Liver (tissue), 10 donors: ENCODE measurements at places on chromosomes 2 and 18. TPM values are rescaled to one million over a fixed set of nuclear protein-coding genes. Genes with fewer than 3 reads are reported as not detected.
A peak's percentile ranks its signal among the peaks of the same experiment; 100 is the strongest.

The NDC80 gene
- 0.08 TPM for total RNA-seq

DNA sequence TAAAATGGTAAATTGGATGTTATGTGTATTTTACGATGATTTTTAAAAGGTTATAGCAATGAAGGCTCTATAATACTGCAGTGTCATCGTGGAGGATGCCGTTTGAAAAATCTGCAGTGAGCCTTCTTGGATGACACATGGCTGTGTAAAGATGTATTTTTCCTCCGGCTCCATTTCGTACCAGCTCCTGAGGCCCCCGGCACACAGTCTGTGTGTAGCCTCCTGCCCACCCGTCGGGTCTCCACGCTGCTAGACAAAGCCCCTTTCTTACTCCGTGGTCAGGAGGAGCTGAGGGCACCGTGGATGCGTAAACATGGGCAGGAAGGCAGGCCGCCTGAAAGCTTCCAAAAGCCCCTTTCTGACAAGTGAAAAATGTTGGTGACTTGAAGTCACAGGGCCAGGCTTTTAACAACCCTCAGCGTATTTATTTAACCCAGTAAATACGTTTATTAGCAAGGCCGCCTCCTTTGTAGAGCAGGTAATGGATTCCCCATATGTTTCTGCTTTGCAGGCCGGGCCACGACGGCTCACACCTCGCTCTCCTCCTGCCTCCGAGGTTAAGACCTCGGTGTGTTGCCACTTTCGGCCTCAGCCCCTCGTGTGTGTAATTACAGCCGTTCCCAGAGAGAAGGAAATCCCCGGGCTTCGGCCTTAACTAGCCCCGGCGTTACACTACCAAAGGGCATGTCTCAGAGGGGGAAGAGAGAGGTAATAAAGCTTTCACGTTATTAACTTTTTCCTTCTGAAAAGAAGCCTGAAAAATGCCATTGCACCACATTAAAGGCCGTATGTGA, 72.8 kb downstream of the DDX1 start:
- DNase-seq: no peak

DNA sequence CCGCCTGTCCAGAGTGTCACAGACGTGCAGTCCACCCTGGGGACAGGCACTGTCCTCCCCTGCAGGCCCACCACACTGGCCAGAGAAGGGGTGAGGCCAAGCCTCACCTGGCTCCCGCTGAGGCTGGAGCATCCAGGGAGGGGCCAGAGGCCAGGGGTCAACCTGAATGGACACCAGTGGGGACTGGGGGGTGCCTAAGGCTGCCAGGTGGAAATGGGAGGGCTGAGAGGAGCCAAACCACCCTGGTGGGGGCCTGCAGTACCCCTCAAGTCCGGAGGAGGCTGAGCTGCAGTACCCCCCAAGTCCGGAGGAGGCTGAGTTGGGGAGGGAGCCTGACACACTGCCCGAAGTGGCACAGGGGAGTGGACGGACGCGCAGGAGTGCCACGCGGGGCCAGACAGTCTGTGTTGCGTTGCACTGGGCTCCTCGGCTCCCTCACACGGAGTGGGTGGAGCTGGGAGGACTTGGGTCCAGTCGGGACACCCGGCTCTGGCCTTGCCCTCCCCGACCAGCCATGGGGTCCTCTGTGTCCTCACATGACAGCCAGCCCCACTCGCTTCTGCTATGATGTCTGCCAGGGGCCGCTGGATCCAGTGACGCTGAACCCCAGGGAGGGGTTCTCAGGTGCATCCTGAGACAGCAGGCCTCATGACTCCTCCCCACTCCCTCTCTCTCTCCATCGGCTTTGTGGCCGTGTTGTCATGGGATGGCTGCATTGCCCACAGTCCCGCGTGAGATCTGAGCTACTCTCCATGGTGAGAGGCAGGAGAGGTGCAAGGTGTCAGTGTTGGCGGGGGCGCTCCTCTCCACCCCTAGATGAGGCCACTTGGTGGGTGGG, 22.3 kb upstream of the GPC1 start:
- no peak for DNase-seq

GRCh38 chr2:235146206-235146605, 194.4 kb downstream of the SH3BP4 start:
- no peak for DNase-seq

GRCh38 chr2:152036611-152037469, 62.0 kb downstream of the CACNB4 start:
- peak; percentile 61 for DNase-seq

The CROCC2 gene
- under 0.01 TPM for total RNA-seq

- no peak for DNase-seq
Measured at GRCh38 chr2:65640793-65641103, 208.3 kb upstream of the SPRED2 start.

The RAX gene
- total RNA-seq: not detected

The COPS7B gene
- 13.5 TPM for total RNA-seq

DNA sequence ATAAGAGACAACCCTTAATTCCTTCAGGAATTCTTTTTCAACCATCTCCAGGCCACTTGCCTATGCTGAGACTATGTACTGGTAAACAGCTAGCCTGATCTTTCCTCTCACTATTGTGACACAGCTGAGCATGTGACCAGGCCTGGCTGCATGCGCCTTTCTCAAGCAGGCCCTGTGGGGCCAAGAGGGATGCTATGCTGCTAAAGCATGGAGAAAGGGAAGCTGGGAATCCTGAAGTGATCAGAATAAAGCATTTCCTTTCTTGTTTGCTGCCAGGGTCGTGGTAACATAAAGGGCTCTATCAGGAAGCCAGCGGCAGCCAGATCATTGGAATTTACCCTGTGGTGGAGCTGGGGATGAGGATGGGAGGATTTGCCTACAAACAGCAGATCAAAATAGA, 29.8 kb upstream of the LCLAT1 start:
- no peak for DNase-seq

The ARHGEF33 gene
- total RNA-seq: 0.33 TPM

DNA sequence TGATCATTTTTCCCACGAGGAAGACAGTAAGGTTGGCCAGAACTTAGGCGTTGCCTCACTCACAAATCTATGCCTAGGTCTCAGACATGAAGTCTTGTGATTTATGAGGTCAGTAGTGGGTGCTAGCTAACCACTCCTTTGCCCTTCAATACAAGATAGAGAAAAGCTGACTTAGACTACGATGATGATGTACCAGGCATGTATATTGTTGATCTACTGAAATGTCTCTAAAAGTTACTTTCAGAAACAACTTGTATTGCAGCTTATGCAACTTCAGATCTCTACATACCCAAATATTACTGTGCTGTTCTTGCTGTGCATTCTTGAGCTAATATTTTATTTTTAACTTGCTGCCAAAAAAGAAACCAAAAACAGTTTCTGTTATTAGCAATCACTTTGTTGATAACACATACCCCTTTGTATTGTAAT, 30.6 kb downstream of the MAPRE2 start:
- DNase-seq: no peak

GRCh38 chr2:83528767-83529166, 930.3 kb downstream of the SUCLG1 start:
- DNase-seq: no peak

The FASTKD1 gene
- total RNA-seq: 20.7 TPM
